Tongue (tissue), 3 donors: ENCODE measurements at places on chromosomes 4 and X. TPM values are rescaled to one million over a fixed set of nuclear protein-coding genes. Genes with fewer than 3 reads are reported as not detected.

Gene TBC1D19
- total RNA-seq: 40.3 TPM

Gene PGM2
- 22.0 TPM for total RNA-seq

Gene TMSB15A
- total RNA-seq: 8.9 TPM

Gene TCEAL2
- total RNA-seq: 1.1 TPM

Gene HMX1
- not detected for total RNA-seq

Gene RHOXF1
- total RNA-seq: not detected

Gene CT55
- not detected for total RNA-seq

Gene PWWP3B
- total RNA-seq: 49.2 TPM
